Cerebellum (tissue), 4 donors: ENCODE measurements at places on chromosomes 13 and 19. TPM values are rescaled to one million over a fixed set of nuclear protein-coding genes. Genes with fewer than 3 reads are reported as not detected.

Gene UBE2L5
- 0.64 TPM for total RNA-seq

Gene DBP
- total RNA-seq, result 3.2 TPM

Gene GJB6
- total RNA-seq, result 3.0 TPM

Gene ERCC5
- total RNA-seq, result 55.1 TPM

Gene TEX29
- 0.45 TPM for total RNA-seq

Gene TMEM86B
- 3.1 TPM for total RNA-seq
